Activated CD4-positive, alpha-beta T cell treated with anti-CD3 and anti-CD28 coated beads, Interleukin-2, amount 50 U/mL, for 1 hour (primary cell): ENCODE measurements at places on chromosomes 2 and 18.

GRCh38 chr2:24456599-24457556, 34.2 kb upstream of the NCOA1 start:
- DNase-seq, result no peak

DNA sequence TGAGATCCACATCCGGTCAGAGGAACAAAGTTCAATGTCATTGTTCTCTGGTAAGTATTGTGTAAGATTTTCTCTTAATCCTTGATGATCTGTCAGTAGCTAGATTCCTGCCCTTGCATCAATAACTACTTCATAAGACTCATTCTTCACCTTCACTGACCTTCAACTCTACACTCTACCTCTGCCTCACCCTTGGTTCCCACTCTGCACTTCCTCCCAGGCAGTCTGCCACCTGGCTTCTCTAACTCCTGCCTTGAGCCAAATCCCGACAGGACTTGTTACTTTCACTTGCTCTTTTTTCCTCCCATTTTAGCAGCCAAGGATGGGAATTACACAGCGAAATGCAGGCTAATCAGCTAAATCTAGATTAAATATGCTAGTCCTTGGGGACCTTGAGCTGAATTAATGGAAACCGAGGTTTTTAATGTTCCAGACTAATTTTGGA, 190.7 kb downstream of the DLGAP1 start:
- no peak for DNase-seq

DNA sequence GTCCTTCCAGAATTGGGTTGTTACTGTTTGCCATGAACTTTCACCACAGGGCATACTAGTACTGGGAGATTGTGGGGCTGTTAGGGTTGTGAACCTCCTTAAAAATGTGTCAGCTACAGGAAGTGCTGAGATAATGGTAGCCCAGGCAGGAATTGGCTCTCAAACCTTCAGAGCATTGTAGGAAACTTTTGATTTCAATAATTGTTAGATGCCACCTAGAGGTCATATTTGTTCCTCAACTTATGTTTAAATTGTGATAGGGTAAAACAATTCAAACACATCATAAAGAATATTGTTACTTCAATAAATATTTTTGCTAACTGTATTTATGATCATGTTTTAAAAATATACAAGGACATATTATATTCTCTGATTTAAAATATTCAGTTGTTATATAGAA, 594.6 kb downstream of the ADCYAP1 start:
- no peak for DNase-seq

- DNase-seq, result no peak
Measured at GRCh38 chr2:226057914-226058313, 658.4 kb downstream of the NYAP2 start.

- no peak for DNase-seq
Measured at GRCh38 chr18:2103299-2103698, 468.0 kb downstream of the METTL4 start.

GRCh38 chr18:12531749-12532148, 124.0 kb downstream of the PRELID3A start:
- no peak for DNase-seq

- DNase-seq, result no peak
Measured at GRCh38 chr2:9954136-9954535, 2.6 kb downstream of the GRHL1 start.

DNA sequence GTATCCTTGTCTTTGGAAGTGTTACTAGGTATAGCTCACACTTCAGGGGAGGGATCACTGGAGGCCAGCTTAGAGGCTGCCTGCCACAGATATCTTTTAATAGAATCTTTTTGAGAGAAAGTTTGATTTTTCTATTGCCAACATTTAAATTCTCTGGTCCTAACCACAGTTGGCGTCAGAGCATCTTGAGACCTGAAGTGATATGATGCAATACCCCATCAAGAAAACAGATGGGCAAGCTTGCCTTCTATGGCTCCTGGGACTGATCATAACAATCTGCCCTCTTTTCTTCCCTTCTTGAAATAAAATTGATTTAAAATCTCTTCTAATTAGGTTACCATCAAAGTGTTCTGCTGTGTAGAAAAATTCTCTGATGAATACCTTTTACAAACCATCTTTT, 105.5 kb upstream of the ACKR3 start:
- DNase-seq, result no peak

DNA sequence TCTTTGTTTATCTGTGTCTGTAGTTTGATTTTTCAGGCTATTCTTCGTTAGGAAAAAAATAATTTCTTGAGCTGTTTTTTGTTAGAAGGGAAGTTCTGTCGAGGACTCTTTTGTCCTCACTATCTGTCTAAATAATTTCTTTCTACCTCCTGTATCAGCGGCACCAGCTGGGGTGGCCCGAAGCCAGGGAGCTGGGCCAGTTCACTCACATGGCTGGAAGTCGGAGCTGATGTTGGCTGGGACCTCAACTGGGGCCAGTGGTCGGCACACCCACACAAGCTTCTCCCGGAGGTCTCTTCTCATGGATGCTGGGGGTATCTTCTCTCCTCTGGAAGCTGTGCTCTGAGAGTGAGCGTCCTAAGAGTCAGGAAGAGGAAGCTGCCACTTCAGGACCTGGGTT, 8.0 kb upstream of the PDIA6 start:
- DNase-seq, result no peak

- DNase-seq, result no peak
Measured at GRCh38 chr2:10613263-10613662, 76.5 kb downstream of the NOL10 start.

- DNase-seq, result no peak
Measured at GRCh38 chr2:40034198-40034597, 255.1 kb upstream of the THUMPD2 start.

DNA sequence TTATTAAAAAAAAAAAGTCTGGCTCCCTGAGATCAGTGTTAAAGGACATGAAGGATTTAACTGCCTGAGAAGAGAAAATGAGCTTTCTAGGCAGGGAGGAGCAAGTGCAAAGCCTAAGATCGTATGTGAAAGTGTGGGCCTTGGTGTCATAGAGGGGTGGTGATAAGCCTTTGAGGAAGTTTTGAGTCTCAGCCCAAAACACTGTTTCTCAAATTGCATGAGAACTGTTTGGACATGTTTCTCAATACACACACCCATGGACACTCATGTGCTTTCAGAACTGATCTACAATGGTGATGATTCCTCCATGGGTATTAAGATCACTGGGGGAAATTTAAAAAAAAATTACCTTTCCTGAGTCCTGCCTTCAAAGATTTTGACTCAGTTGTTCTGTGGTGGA, 336.7 kb upstream of the RND3 start:
- DNase-seq, result no peak

DNA sequence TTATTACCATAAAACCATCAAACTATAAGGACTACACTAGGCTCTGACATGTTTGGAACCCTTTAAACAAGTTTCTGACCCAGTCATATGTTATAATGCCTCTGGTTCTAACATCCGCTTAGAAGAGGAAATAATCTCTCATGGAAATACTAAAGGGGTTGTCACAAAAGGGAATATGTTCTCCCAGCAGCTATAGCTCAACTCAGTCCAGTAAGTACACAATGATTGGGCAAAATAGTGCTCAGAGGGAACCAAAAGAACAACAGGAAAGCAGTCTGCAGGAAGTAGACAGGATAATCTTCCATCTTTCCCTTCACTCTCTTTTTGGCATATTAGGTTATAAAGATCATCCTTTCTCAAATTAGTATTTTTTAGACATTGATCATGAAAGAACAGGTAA, 4.3 kb downstream of the SRBD1 start:
- no peak for DNase-seq

DNA sequence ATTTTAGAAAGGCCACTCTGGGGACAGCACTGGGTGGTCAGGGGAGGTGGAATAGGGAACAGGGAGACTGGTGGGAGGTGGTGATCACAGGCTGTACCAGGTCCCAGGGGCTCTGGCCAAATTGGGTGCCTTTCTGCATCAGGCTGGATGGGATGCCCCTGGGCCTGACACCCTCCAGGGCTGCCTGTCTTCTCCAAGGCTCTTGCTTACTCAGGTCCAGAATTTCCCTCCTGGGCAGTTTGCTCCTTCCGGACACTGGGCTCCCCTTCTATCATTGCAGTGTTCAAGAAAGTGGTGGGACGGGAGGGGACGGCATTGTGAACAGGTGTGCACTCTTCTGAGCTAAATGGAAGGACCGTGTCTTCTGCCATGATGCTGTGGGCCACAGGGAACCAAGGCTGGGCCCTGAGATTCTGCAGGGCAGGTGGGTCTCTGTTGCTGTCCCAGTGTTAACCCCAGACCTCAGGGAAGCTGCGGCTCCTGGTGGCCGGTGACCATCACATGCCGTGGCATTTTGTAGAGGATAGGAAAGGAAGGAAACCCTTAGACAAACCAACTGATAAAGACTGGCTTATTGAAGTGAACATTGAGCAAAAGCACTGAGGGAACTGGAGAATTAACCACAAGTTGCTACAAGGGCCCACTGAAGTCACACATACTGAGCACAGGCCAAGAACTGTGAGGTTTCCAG, 93.7 kb upstream of the HS6ST1 start:
- DNase-seq, result no peak

DNA sequence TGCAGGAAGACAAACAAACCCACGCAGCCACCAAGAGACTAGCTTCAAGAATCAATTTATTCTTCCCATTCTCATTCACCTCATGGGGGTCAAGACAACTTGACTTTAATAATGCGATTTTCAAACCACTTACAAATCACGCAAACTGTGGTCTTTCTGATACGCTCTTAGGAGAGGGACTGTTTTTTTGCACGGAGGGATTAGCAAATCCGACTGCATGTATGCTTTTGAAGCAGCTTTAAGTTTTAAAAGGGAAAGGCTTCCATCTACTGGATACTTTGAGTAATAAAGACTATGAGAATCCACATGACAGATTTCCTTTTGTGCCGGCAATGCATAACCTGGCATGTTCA, 322.9 kb upstream of the KCNJ3 start:
- DNase-seq, result no peak

DNA sequence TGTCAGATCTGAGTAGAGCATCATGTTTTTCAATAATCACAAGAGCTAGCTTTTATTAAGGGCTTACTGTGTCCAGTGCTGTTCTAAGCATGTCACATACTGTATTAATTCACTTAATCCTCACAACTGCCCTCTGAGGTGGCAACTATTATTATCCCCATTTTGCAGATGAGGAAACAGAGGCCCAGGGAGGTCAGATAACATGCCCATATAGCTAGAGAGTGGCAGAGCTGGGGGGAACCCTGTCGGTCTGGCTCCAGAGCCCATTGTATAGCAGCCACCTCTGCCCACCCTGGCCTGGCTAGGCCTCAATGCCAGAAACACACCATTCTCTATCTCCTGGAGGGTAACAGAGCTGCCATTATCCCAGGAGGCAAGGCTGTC, 113.2 kb downstream of the B3GNT2 start:
- DNase-seq, result no peak

GRCh38 chr2:18117592-18117991, 239.1 kb downstream of the KCNS3 start:
- no peak for DNase-seq

GRCh38 chr2:26529406-26530239, 51.7 kb upstream of the OTOF start:
- no peak for DNase-seq

GRCh38 chr2:42924418-42924886, 132.1 kb upstream of the HAAO start:
- no peak for DNase-seq

GRCh38 chr18:62325806-62326645, 916 bp downstream of the TNFRSF11A start:
- DNase-seq, result peak; percentile 15

DNA sequence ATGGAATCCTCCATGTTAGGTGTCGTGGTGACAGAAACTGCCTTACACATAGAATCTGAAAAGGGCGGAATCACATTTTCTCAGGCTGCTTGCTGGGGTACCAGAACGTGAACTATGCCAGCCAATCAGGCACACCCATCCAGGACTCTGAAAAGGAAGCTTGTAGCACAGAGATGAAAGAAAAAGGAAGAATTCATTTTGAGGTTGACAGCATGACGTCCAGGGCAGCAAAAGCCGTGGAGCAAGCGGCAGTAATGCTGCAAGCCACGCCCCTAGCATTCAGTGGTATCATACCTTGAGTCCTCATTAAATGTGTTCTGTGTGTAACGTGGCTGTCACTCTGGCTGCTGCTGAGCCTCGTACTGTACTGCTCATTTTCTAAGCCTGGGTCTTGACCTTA, 304.0 kb downstream of the DYSF start:
- no peak for DNase-seq

DNA sequence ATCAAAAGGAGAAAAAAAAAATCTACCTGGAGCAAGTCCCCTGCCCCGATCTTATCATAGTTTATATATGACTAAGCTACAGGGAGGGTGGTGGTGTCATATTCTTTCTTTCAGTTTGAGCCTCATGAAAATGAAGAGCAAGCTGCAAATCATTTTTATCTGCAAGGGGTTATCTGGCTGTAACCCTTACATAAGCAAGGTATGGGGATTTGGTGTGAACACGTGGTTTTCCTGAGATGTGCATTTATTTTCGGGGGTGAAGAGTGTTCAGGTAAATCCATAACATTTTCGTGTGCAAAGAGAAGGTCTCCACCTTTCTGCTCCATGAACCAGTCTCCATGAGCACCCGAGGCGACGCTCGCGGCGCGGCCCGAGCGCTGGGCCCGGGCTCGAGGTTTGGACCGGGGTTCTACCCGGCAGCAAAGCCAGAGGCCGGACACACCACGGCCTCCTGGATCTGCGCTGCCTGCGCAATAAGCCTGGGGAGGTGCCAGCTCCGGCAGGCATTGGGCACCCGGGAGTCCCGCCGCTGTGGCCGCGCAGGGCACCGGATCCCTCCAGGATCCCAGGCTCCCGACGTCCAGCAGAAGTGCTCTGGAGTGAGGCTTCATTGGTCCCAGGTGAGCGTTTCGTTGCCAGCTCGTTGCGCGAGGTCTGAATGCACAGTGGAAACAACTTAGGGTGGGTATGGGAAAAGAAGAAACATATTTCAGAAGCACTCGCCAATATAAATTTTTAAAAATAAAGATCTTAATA, 36.1 kb upstream of the GPD2 start:
- no peak for DNase-seq

DNA sequence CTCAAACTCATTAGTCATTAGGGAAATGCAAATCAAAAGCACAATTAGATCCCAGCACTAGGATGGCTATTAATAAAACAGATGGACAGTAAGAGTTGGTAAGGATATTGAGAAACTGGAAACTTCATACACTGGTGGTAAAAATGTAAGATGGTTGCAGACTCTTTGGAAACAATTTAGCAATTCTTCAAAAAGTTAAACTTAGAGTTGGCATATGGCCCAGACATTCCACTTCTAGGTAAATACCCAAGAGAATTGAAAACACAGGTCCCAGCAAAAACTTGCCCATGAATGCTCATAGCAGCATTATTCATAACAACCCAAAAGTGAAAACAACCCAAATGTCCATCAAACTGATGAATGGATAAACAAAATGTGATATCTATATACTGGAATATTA, 84.9 kb upstream of the ZFP36L2 start:
- no peak for DNase-seq

GRCh38 chr18:9613550-9614400, 584 bp downstream of the PPP4R1 start:
- peak; percentile 31 for DNase-seq

- DNase-seq, result no peak
Measured at GRCh38 chr2:171583566-171583965, 61.3 kb downstream of the CYBRD1 start.
